ENCODE measurements at places on chromosomes 11 and 22.

- DNase-seq = no peak
Observed at GRCh38 chr11:106733635-106734034, 284.6 kb downstream of the GUCY1A2 start.

GRCh38 chr11:119839476-119840133, 110.6 kb upstream of the NECTIN1 start:
- no peak for DNase-seq

DNA sequence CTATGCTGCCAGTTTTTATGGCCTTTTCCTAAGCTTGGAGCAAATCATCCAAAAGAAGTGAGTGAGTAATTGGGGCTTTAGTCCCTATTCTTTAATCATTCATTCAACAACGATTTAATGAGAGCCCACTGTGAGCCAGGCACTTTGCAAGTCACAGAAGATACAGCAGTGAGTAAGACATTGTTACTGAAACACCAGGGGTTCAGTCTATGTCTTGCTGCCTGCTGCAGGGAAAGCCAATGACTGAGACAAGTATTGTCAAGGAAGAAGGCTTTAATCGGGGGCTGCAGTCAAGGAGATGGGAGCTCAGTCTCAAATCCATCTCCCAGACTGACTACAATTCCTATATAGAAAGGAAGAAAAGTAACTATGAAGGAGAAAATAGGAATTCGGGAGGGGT, 228.3 kb downstream of the FAM181B start:
- DNase-seq = no peak

- no peak for DNase-seq
Observed at GRCh38 chr11:110903830-110904229, 191.6 kb upstream of the ARHGAP20 start.

- no peak for DNase-seq
Observed at GRCh38 chr11:121770939-121771595, 318.3 kb upstream of the SORL1-AS1 start.

GRCh38 chr22:26570115-26570514, 19.8 kb downstream of the TPST2 start:
- no peak for DNase-seq

DNA sequence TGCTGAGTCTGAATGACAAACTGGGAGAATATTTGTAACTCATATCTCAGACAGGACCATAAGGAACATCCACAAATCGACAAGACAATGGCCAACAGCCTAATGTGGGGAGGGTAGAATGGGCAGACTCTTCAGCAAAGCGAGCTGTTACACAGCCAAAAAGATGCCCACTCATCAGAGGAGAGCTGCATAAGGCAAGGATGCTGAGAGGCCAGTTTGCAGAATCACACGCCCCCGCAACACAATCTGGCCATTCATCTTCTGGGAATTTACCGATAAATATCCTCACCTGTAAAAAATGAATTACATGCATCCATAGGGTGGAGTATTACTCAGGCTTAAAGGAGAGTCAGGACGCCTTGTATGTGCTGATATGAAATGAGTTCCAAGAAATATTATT, 57.5 kb upstream of the SLC22A12 start:
- DNase-seq = no peak

DNA sequence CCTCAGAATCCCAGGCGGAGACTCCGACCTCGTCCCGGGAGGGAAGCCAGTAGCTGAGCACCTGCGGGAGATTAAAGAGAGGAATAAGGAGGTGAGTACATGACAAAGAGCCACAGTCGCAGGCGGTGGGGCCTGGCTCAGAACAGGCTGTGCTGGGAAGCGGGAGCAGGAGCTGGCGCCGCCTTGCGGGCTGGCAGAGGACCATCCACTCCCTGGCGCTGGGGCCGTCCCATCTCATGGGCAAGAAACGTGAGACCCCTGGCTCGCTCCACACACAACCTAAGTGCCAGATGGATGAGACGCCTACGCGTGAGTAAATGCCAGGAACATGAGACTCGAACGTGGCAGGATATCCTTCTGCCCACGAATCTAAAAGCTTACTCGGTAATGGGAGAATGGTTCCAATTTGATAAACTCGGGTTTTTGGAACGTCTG, 6.3 kb downstream of the CEND1 start:
- DNase-seq = no peak

DNA sequence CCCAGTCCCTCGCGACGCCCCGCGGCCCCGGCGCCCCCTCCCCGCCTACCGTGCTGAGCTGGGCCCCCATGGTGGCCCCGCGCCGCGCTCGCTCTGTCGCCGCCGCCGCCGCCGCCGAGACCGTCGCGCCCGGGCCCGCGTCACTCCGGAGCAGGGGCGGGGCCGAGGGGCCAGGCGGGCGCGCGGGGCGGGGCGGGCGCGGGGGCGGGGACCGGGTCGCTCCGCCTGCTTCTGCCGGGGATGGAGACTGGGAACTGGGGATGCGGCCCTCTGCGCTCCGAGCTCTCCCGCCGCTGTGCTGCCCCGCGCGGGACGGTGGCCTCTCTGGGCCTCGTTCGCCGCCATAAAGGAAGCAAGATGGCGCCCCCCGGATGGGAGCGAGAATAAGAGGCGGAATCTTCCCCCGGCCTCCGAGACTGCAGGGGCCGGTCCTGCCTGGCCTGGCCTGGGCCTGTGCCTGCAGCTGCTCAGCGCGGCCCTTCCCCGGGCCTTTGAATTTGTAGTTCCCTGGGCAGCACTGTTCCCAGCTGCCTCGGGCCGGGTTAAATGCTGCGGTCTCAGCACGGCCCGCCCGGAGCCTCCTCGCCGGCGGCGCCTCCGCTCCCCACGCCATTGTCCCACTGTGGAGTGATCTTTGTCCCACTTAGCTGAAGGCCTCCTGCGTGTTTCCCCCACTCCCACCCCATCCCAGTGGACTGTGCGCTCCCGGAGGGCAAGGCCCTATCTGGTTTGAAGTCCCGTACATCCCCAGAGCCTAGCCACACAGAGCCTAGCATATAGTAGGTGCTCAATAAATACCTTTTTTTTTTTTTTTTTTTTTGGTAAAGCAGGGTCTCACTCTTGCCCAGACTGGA, at the start of gene CYB5R3:
Gene CYB5R3, minus strand, starts transcription at position 147 of the 854 bp plus-strand sequence. Its CDS starts 77 bp downstream, at position 70.
- DNase-seq = peak; percentile 95

DNA sequence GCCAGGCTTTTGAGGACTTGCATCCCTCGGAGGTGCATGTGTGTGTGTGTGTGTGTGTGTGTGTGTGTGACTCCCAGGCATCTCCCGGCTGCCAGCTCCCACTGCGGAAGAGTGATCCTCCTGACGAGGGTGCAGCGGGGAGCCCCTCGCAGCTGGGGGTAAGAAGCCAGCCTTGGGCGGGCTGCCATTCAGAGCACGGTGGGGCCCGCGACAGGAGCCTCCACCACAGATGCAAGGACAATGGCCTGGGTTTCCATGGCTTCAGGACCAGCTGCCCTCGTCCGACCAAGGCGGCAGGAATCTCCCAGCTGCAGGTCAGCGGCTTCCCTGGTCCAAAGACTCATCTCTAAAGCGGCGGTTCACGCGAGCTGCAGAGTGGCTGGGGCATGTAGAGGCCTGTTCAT, 908.5 kb downstream of the BRD1 start:
- DNase-seq = no peak

GRCh38 chr22:21028277-21029251, 3.8 kb downstream of the SLC7A4 start:
- no peak for DNase-seq

DNA sequence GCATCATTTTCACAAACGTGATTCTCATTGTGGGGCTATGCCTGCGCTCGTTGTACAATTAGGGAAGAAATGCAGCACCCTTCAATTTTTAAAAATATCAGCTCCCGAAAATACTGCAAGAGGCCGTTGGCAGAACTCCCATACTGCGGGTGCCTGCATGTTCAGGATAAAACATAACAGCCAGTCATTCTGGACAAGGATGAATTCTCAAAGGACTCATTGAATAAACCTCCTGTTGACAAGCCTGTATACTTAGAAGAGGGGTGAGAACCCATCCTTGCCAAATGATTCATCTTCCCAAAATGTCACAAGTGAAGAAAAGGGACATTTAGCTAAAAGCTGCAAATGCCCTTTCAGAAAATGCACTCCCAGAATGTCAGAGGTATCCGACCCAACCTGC, 141.9 kb downstream of the CSNK2A3 start:
- DNase-seq = no peak

DNA sequence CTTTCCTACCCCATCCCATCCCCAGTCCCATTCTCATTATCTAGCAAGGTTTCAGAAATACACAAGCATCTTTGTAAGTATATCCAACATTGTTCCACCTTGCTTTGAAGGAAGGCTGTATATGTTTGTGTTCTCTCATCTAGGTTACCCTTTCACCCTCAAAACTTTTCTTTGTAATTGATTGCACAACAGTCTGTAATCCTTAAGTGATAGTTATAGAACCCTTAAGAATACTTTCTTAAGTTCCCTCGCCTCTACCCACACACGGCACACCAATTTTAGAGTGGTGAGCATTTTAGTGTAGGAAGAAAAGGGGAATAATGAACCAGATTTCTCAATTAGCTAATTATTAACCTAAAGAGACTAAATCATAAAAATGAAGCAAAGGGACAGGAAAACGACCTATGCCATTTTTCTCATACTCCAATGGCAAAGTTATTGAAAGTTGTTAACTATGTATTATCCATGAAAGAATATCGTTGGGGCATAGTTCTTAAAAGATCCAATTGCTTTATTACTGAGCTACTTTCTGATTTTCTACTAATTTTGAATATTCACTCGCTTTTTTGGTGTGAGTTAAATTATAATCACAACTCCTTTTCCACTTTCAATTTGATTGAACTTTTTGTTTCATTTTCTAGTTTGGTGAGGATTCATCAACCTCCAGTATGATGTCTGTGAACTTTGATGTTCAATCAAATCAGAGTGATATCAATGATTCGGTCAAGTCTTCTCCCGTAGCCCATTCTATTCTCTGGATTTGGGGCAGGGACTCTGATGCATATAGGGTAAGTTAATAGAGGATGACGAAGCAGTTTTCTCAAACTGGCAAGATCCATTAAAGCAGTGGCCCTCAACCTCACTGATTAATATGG, 44.9 kb downstream of the TTC17 start:
- DNase-seq = no peak

- DNase-seq = no peak
Observed at GRCh38 chr11:44452827-44453572, 112.5 kb upstream of the CD82 start.

DNA sequence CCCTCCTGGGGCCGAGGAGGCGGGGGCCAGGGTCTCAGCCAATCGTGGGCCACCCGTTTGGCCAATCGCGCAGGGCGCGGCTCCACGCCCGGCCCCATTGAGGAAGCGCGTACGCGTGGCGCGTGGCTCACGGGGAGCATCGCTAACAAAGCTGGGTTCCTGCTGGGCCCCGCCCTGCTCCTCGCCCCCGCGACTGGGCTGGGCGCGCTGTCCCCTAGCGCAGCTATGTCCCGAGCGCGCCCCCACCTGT, 614 bp upstream of the ASCL2 start:
- DNase-seq = no peak

DNA sequence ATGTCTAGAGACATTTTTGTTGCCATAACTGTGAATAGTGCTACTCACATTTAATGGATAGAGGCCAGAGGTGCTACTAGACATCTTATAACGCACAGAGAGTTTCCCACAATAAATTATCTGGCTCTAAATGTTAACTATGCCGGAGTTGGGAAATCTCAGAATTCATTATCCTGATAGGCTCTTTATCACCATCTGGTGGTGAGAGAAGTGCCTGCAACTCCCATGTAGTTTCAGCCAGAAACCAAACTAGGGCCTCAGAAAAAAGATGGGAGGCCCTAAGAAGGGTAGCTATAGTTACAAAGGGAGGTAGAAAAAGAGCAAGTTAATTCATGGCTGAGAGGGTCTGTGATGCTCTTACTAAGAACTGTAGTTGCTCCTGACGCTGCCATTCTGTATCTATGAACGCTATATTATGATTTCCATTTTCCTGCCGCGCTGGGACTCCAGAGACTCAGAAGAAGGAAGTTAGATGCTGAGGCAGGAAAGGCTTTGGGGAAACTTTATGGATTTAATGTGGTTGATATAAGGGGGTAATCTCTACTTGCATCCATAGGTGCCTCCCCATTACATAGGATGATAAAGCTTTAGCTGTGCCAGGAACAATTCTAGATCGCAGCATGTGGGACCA, 22.9 kb upstream of the MRPL17 start:
- peak; percentile 23 for DNase-seq

- no peak for DNase-seq
Observed at GRCh38 chr22:36863281-36863680, 2.5 kb downstream of the NCF4 start.

- DNase-seq = no peak
Observed at GRCh38 chr11:1156506-1157340, 1.0 kb upstream of the MUC5AC start.
